ENCODE measurements at places on chromosomes 13 and 19.
A peak's percentile ranks its signal among the peaks of the same experiment; 100 is the strongest.

- DNase-seq, result peak; percentile 96
Measured at GRCh38 chr19:2236314-2237050, at the start of the genes PLEKHJ1 and SF3A2. Gene PLEKHJ1 (minus strand): TSS chr19:2236329. CDS start chr19:2236248, 81 bp downstream. Gene SF3A2 (plus strand): TSS chr19:2236824. CDS start chr19:2243419, 6,595 bp downstream.

GRCh38 chr13:83496501-83496900 is 385.8 kb downstream of the SLITRK1 start:
- DNase-seq, result no peak

GRCh38 chr13:43195551-43195950 is 172.2 kb downstream of the DNAJC15 start:
- no peak for DNase-seq

- no peak for DNase-seq
Measured at GRCh38 chr19:11489378-11489777, 8.5 kb upstream of the ELAVL3 start.

- no peak for DNase-seq
Measured at GRCh38 chr19:7874076-7874896, at the start of gene PRR36. Gene PRR36 (minus strand): TSS chr19:7874390. CDS start chr19:7873689, 701 bp downstream.

- no peak for DNase-seq
Measured at GRCh38 chr19:29940971-29941585, 961 bp upstream of the URI1 start.

GRCh38 chr19:16801600-16802013 is 27.6 kb upstream of the SIN3B start:
- DNase-seq, result no peak

Measured in activated gamma-delta T cell treated with anti-CD3 and anti-CD28 coated beads, Interleukin-2, amount 50 U/mL, for 16 hours (primary cell).